Bone marrow (tissue), 2 donors: ENCODE measurements at places on chromosomes 2 and 18.

DNA sequence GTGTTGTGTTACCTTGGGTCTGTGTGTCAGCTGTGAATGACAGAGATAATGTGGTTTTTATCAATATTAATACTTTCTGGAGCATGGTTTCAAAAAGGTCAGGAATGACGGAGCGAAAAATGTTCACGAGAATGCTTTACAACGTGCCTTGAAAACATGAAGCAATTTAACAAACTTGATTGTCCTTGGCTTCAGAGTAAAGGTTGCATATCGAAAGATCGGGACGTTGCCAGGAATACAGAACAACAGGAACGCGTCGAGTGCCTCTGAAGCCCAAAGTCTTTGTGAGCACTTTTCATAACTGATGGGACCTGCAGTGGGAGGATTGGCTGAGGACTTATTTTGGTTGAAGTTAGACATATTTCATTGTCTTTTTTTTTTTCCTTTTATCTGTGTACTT lies 206.1 kb downstream of the ZNF407 start:
- DNase-seq, result no peak

GRCh38 chr2:49035481-49035880 lies 118.8 kb downstream of the FSHR start:
- no peak for DNase-seq

DNA sequence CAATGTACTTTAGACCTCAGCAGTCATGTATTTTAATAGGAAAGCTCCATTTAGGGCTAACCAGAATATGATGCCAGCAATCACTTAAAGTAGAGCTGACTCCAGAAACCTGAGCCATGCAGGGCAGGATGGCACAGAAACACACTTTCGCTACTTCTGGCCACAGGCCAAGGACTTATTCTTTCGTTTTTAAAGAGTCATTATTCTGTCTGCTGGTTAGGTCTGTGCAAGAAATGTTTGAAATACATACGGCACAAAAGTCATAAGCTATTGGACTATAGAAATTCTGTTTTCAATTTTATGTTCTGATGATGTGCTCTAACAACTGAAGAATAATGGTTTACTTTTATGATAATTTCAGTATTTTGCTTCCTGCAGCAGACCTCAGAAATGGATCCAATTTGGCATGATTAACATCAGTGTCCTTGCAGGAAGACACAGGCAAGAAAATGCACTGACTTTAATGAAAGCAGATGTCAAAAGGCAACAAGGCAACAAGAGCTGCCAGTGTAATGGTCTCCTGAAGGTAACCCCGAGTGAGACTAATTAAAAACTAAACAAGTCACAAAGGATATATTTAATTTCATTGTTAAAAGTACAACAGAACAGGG lies 114.4 kb upstream of the CHRNA1 start:
- no peak for DNase-seq

DNA sequence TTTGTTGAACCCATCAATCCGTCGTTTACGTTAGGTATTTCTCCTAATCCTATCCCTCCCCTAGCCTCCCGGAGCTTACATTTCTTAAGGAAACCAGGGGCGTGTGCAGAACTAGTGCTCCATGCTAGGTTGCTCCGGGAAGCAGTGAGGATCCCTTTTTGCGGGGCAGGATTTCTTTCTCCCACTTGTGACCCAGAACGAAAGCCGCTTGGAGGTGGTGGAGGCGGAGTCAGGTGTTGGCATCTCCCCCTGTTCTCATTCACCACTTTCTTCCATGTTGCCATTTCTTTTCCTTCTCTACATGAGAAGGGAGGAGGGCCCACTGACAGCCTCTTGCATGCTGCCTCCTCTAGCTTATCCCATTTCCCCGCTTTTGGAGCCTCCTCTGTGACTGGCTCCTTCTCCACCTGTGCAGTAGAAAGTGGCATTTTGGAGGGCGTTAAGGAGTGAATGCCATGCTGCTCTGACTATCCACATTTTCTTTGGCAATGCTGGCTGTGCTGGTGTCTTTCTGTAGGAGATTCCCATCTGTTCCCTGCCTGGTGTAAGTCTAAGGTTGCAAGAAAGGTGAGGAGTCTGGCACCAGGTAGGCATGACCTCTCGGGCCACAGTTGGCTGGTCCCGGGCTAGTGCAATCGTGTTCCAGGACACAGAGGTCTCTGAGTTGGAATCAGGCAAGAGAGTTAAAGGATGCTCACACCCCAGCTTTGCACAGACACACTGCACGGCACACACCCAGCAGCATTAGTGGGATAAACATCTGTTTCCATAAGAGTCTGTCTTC lies 89.5 kb downstream of the ACKR3 start:
- no peak for DNase-seq

- no peak for DNase-seq
Measured at GRCh38 chr2:75728614-75729419, 18.1 kb upstream of the GCFC2 start.

DNA sequence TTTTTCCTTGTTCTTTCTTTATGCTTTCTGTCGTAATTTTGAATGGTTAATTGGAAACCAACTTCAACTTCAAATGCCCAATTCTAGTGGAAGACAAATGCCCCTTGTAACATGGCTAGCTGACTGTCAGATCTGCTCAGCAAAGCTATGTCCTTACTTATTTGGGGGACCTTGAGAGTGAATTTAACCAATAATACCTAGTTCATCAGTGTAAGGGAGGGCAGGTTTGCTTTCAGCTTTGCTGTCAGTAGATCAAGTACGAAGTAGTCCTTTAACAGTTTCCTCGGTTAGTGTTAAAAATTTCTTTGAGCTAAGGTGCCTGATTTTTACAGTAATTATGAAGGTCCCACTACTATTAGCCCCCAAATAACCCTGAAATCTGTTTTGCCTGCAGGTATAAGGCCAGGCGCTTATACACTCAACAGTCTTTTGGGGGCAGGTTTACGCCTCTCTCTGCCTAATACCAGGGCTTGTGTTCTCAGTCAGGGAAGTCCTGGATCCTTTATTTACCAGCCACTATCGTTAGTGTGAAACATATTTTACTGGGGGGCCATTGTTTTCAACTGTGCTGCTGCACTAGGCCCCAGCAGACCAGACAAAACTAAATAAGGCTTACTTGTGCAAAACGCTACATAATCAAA lies 165.1 kb upstream of the KCNJ3 start:
- DNase-seq, result no peak

DNA sequence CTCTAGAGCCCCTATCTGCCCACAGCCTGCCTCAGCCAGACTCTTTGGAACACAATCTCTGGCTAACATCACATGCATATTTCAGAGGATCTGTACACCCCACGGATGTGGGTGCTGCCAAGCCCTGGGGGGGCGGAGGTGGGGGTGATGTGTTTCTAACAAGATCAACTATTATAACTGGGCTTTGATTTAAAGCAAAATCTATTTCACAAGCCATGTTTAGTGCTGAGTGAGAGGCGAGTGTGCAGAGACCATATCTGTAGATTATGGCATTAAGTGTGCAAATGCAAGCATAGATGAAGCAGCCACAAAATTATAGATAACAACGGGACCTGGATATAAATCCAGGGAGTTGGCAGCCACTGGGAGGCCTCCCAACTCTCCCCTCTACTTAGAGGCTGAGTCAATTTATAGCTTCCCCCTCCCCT lies 135.8 kb upstream of the SMAD2 start:
- DNase-seq, result no peak

GRCh38 chr18:63736876-63737275 lies 34.1 kb downstream of the SERPINB11 start:
- no peak for DNase-seq

DNA sequence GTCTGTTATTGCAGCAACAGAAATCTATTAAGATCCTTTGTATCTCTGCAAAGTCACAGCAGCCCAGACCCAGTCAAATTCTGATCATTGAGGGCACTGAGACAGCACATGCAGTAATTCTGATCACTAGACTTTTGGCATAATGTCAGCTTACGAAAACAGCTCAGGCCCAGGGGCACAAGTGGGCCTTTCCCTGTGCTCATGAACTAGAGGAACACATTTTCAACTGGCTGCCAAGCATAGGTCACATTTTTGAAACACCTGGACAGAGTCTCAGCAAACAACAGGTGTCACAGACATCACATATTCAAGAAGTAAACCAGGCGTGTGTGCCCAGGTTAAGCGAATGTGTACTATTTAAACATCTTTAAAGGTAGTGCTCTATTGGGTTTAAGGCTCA lies 13.7 kb downstream of the DOCK10 start:
- DNase-seq, result no peak

- DNase-seq, result no peak
Measured at GRCh38 chr2:218024871-218025270, 22.1 kb upstream of the TNS1 start.

- no peak for DNase-seq
Measured at GRCh38 chr18:62982600-62983251, 267.4 kb downstream of the PHLPP1 start.

GRCh38 chr2:230600285-230600684 lies 112.4 kb upstream of the CAB39 start:
- no peak for DNase-seq

GRCh38 chr18:23498877-23499276 lies 4.4 kb upstream of the RMC1 start:
- peak; percentile 80 for DNase-seq

- no peak for DNase-seq
Measured at GRCh38 chr18:57447154-57447621, 12.0 kb downstream of the ONECUT2 start.

GRCh38 chr18:39701055-39701783 lies 2135.6 kb upstream of the CELF4 start:
- no peak for DNase-seq

GRCh38 chr18:50360611-50361010 lies 14.2 kb upstream of the SKA1 start:
- no peak for DNase-seq

DNA sequence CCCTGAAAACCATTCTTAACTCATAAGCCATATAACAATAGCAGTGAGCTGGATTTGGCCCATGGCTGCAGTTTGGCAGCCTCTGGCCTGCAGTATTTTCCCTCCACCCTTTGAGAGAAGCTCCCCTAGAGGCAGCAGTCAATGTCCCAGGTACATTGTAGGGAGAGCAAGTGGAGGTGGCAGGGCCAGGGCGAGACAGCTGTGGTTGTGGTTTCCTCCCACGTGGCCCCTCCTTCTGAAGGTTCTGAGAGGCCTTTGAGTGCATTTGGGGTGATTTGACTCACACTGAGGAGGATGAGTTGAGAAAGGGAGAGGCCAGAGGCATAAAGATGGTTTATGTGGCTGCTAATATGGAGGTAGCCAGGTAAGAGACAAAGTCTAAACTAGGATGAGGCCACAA lies 45.5 kb upstream of the LDAH start:
- DNase-seq, result no peak

- no peak for DNase-seq
Measured at GRCh38 chr18:37975446-37975845, 409.8 kb upstream of the CELF4 start.

GRCh38 chr18:58635891-58636290 lies 7.0 kb upstream of the ALPK2 start:
- no peak for DNase-seq

GRCh38 chr2:238714038-238714528 lies 133.8 kb upstream of the TWIST2 start:
- DNase-seq, result no peak

GRCh38 chr2:51528156-51528555 lies 496.2 kb upstream of the NRXN1 start:
- DNase-seq, result no peak

GRCh38 chr2:234747032-234747431 lies 204.8 kb upstream of the SH3BP4 start:
- DNase-seq, result no peak

DNA sequence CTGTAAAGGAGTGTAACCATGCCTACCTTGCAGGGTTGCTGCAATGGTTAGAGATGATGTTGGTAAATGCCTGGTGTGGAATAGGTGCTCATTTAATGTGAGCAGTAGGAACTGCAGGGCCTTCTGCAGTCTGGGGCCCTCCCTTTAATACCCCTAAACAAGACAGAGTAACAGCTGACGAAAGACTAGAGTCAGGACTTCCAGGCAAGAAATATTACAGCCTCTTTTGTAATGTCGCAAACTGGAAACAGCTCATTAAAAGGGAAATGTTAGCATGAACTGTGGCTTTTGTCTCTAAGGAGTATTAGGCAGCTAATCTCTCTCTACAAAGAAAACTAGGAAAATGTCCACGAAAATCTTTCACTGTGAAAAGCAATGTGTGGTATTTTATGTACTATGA lies 26.0 kb downstream of the MARCO start:
- no peak for DNase-seq

DNA sequence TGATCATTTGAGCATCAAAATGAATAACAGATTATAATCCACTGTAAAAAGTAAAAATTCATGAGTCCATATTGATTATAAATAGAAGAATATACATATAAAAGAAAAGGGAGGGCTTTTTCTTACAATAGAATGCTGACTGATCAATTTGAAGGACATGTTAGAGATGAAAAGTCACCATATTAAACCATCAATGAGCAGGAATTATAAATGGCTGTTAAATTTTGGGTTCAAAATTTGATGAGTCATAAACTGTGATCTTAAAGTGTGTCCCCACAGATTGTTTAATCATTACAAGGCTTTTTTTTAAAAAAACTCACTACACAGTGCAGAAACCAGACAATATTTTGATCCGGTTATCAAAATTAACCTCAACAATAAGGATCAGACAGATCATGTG lies 434.5 kb downstream of the BCL11A start:
- DNase-seq, result no peak

GRCh38 chr2:41859615-41860514 lies 188.0 kb upstream of the PKDCC start:
- DNase-seq, result no peak

DNA sequence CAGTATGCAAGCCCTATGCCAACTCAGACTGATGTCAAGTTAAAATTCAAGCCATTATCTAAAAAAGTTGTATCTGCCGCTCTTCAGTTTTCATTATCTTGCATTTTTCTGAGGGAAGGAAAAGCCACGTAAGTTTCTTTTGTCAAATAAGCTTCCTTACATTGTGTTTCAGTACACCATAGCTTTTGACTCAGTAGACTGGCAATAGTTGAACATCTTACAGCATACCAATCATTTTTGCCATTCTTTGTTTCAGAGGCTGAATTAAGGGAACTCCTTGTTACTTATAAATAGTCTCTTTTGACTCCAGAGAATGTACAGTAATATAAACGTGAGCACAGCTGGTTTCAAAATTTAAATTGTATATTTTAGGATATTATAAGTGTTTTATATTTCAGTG lies 120.6 kb downstream of the EHBP1 start:
- DNase-seq, result no peak

GRCh38 chr18:61734396-61734795 lies 158.4 kb downstream of the RNF152 start:
- no peak for DNase-seq

GRCh38 chr18:52069201-52069600 lies 270.8 kb upstream of the DCC start:
- no peak for DNase-seq

- no peak for DNase-seq
Measured at GRCh38 chr2:163859951-163860350, 124.1 kb upstream of the FIGN start.

- no peak for DNase-seq
Measured at GRCh38 chr18:46297621-46298020, 193.4 kb downstream of the HAUS1 start.

DNA sequence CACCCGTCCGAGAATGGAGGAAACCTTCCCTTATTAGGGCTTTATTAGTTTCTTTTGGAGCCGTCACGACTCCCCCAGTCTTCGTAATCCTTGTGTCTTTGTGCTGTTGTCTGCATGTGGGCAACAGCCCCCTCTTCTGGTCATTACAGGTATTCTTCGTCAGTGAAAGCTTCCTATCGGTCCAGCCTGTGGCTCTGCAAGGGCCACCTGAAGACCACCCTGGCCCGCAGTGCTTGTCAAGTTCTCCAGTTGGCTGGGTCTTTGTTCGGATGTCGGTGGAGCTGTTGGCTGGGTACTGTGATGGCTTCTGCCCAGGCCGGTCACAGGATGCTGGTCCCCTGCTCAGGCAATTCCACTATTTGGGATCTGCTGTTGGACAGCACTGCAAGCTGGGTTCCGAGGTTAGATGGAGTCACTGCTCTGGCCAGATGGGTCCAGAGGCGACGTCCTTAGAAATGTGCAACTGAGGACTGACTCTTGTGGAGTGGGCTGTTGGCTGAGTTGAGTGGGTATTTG lies 19.2 kb downstream of the E2F6 start:
- peak; percentile 17 for DNase-seq
